MV-4-11 (cell line): ENCODE measurements at places on chromosomes 7 and 10.

DNA sequence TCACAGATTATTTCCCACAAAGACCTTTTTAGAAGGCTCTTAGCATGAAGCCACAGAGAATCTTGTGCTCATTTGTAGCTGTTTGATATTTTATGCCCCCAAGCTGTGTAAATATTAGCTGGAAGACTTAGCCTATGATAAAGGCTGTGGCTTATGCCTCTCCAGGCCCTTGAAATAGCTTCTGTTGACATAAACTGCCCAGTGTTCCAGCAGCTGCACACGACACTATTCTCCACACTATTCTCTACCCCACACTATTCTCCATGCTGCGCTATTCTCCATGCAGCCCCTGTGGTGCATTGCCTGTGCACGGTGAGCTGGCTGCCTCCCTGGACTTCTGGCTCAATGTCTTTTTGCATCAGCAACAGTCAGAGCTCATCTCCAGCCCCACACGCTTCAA, 13.1 kb downstream of the DDC start:
- DNase-seq: no peak

GRCh38 chr7:20165146-20165510, 52.1 kb downstream of the MACC1 start:
- DNase-seq: no peak

DNA sequence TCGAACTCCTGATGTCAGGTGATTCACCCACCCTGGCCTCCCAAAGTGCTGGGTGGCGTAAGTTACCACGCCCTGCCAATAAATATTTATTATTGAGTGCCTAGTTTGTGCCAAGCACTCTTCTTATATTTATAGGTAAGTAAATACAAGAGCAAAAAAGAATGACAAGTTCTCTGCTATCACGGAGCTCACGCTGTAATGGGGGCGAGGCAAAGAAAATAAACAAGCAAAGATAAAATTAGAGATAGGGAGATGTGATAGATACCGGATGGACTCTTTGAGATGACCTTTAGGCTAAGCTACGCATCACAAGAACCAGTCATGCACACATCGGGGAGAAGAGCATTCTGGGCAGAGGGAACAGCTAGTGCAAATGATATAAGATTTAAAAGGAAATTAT, 46.3 kb downstream of the GCC1 start:
- DNase-seq: no peak

DNA sequence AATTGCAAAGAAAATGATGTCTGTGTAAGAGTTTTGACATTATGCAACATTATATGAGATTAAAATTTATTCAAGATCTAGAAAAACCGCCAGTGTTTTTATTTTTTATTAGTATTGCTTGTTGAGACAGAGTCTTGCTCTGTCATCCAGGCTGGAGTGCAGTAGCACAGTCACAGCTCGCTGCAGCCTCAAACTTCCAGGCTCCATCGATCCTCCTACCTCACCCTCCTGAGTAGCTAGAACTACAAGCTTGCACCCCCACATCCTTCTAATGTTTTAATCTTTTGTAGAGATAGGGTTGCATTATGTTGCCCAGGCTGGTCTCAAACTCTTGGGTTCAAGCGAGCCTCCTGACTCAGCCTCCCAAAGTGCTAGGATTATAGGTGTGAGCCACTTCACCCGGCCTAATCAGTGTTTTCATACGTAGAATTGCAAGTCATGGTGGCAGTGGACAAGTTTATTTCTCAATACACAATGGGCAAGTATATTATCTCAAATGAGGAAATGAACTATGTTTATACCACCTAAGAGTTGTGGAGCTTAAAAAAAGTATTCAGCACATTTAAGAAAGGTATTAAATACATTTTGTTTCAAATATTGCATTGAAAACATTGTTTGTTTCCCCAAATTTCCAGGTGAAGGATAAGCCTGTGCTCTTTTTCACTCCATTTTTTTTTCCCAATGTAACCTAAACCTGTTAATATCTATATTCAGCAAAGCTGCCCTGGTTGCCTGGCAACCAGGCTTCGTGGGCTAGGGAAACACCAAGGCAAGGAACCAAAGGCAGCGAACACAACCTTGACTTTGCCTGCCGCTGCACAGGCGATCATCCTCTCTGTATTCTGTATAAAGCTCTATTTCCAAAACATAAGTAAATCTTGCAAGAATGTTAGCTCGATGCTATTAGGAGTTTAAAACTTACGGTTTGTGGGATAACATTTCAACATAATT, 163.9 kb downstream of the CACNB2 start:
- DNase-seq: peak; percentile 30

DNA sequence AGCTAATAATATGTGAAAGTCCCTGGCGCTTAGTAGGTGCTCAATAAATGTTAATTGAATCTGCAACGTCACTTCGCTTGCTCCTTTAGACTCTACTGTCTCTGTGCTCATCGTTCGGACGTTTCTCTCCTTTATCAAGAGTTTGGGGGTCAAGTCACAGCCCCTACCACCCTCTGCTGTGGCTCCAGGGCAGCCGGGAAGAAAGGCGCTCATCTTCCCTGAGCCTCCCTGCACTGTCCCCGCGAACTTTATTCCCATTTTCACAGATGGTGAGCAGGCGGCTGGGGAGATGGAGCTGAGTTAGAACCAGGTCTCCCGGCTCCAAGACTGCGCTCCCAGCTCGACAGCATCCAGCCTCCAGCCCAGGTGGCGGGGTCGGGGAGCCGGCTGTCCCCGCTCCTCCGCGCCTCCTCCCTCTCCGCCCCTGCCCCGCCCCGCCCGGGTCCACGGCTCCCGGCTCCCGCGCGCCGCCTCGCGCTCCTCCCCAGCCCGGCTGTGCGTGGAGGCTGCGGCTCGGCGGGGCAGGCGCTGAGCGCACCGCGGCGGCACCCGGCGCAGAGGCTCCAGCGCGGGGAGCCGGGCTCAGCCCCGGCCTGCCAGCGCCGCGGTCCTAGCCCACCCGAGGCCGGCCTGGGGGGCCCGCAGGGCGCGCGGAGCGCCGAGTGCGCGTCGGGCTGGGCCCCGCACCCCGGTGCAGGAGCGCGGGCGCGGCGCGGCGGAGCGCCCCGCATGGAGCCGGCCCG, at the start of gene CLEC2L:
CLEC2L (plus strand) TSS at position 487 of the 743 bp plus-strand sequence; CDS start at position 730, 243 bp downstream.
- DNase-seq: no peak
